Left forelimb (tissue), 1 donor: ENCODE measurements at places on chromosomes 11 and 22.

DNA sequence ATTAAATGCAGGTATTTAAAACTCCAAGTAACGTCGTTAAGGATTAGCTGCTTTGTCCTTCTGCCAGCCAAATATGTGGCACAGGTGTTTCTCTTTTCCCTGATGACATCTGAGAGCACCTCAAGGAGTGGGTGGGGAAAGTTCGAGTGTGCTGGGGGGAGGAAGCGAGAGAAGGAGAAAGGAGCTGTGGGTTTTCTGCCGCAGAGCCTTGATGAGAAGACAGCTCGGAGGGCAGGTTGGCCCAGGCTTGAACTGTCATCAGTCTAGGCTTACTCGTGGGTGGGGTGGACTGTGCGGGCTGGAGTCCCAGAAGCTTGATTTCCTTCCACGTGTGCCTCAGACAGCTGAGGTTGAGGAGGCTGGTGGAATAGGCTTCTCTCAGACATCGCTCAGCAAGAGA lies 15.2 kb upstream of the SORL1-AS1 start:
- no peak for DNase-seq

DNA sequence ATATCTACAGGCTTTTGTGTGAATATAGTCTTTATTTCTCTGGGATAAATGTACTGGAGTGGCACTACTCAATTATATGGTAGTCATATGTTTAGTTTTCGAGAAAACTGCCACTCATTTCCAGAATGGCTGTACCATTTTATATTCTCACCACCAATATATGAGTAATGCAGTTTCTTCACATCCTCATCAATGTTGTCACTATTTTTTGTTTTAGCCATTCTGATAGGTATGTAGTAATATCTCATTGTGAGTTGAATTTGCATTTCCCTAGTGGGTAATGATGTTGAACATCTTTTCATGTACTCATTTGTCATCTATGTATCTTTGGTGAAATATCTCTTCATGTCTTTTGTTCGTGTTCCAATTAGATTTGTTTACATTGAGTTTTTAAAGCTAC lies 18.0 kb downstream of the ACRV1 start:
- DNase-seq = no peak

DNA sequence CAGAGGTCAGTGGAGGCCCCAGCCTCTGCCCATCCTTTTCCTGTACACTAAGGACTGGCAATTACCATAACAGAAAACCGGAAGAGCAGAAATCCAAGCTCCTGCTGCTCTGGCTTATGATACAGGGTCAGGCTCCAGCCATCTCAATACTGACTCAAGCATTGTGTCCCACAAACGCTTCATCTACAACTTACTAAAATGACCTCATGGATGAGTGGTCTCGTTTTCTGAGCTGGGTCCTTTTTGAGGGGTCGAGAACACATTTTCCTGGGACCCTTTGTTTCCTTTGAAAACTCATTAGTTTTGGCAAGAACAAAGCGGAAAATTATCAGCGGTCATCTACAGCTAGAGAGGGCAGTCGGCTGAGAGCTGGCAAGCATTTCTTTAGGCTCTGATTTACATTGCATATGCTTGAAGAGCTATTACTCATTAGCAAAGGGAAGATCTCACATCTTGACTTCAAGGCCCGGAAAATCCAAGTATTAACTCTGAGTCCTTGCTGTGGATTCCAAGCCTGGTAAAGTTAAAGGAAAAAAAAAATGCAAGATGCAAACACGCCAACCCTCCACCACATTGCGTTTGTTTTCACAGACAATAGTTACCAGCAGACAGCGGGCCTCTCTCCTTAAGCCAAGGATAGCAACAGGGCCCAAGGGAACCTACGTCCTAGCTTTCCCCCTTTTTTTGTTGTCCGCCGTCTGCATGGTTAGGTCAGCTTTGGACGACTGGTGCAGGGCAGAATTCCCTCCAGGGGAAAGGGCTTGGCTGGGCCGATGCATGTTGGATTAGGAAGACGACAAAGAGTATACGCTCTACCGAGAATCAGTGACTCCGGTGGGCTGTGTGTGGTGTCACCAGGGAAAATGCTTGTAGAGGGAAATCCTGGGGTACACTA lies 1.8 kb downstream of the TESMIN start:
- no peak for DNase-seq

- DNase-seq = no peak
These were observed 221.0 kb downstream of the HIPK3 start for GRCh38 chr11:33478111-33478573.

DNA sequence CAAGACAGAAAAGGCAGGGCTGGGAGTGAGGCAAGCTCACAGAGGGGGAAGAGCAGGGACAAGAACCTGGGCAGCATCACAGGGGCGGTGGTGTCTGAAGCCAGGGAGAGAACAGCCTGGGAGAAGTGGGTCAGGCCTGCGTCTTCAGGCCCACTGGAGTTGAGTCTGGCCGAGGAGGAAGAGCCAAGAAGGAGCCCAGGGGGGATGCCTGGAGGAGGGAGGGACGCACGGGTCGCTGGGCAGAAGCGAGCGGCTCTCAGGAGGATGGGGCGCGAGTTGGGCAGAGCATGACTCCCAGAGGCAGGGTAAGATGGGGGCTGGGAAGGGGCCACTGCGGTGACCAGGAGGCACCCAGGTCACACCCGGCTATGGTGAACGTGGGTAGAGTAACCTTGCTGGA lies 18.5 kb downstream of the LRFN4 start:
- DNase-seq = no peak

- DNase-seq = no peak
These were observed 5.1 kb upstream of the BBS1 start for GRCh38 chr11:66505276-66505816.

DNA sequence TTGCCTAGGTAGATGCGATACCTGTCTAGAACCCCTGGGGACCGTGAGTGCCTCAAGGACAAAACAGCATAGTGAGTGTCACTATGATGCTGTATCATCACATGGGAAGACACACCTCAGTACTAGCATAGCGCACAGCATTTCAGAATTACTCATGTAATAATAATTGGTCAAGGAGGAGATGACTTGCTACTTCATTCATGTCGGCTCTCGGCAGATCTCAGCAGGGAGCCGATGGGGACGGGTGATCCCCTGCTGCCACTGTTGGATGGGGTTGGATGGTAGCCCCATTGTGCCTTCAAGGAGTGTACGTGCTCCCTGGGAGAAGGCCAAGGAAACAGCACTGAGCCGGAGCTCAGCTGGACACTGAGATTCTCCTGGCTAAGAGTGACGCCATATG lies 186.9 kb downstream of the EFCAB6 start:
- no peak for DNase-seq

- no peak for DNase-seq
These were observed 276.2 kb downstream of the BRD1 start for GRCh38 chr22:49551446-49551845.

GRCh38 chr11:93935826-93936225 lies 85.3 kb upstream of the HEPHL1 start:
- DNase-seq = no peak

DNA sequence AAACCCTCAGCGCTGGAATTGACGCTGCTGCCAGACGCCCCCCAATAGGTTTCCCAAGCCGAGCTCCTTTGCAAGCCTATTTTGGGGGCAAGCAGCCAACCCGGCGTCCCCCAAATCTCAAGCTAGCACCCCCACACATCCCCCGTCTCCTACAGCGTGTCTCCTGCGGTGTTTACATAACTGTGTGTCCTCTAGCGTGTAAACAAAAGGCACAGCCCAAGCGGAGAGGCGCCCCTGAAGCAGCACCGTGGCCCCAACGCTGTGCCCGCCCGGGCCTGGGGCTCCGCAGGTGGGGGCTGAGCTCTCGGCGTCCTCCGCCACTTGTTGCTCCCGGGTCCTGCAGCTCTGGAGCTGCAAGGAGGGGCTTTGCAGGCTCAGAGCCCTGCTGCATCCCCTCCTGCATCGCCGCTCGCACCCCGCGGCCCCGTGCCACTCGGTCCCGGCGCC lies 1.6 kb downstream of the CADM1 start:
- no peak for DNase-seq

GRCh38 chr22:44604455-44604854 lies 97.5 kb upstream of the PRR5 start:
- no peak for DNase-seq
